SW 1271 (cell line): ENCODE measurements at places on chromosomes 16 and 17.
A peak's percentile ranks its signal among the peaks of the same experiment; 100 is the strongest.

DNA sequence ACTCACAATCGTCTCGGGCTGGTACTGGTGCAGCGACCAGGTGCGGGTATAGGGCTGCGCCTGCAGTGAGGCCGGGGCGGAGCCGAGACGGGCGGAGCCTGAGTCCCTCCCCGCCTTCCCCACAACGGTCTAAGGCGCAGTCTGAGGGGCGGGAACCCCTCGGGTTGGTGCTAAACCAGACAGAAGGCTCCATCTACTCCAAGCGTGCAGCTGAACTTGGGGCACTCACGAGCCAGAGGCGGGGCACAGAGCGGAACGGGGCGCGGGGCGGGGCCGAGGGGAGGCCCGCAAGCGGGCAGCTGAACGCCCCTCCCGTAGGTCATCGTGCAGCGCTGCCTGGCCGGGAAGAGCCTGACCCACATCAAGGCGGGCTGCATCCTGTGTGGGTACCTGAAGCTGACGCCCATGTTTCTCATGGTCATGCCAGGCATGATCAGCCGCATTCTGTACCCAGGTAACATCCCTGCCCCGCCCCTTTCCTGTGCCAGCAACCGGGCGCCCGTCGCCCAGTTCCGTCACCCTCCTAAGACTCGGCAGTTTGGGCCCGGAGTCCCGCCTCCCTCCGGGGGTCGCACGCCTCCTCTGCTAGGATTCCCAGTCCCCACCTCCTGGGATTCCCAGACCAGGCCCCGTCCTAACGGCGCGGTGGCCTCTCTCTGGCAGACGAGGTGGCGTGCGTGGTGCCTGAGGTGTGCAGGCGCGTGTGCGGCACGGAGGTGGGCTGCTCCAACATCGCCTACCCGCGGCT lies 5.0 kb downstream of the SLC5A2 start:
- DNase-seq, result no peak

DNA sequence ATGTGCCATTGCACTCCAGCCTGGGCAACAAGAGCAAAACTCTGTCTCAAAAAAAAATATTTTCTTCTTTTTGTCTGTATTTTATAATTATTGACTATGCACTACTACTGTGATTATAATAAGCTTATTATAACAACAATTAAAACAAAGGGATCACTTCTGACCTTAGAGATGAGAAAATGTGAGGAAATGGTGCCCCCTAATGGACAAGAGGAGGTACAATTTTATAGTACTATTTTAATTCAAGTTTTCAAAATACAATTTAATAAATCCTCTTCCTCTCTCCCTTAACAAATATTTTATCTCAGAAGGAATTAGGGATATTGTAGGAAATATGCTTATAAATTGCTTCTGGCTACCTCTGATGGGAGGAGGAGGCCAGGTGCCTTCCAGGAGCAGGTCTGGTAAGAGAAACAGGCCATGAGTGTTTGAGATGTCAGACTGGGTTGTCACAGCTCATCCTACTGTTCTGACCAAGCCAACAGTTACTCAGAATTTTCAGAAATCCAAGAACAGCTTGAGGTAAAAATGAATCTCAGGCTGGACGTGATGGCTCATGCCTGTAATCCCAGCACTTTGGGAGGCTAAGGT lies 14.0 kb downstream of the VPS53 start:
- DNase-seq, result peak; percentile 51

- DNase-seq, result no peak
Observed at GRCh38 chr16:27436921-27437650, 35.1 kb downstream of the IL21R start.

- no peak for DNase-seq
Observed at GRCh38 chr17:61402978-61403800, 3.5 kb downstream of the TBX2 start.

- no peak for DNase-seq
Observed at GRCh38 chr16:55506083-55506482, 2.8 kb upstream of the LPCAT2 start.

GRCh38 chr17:7557775-7558543 lies 591 bp upstream of the TNFSF13 start:
- no peak for DNase-seq

- no peak for DNase-seq
Observed at GRCh38 chr16:78890373-78890895, 710.1 kb downstream of the MAF start.

DNA sequence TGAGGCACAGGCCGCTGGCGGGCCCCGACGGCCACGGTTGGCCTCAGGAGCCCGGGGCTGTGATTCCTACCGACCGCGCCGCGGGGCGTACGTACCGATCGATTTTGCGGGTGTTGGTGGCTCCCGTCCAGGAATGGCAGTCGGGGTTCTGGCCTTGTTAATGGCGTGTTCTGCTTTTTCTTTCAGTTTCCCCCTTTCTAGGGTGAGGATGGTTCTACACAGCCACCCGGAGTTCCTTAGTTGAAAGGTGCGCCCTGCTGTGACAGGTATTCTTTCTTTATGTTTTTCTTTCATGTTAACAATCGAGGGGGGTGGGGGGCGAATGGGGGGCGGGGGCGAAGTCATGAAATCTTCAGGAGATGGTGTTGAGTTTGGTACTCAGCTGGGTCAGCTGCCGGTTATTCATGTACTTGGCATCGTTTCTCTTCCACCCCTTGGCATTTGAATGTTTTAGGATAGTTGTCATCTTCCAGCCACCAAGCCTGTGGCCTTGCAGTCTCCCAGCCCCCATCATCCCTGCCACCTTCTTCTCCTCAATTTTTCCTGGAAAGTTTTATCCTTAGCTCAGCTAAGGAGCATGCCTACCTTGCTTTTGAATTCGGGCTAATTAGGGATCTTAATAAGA lies 802 bp downstream of the CYLD start:
- no peak for DNase-seq

DNA sequence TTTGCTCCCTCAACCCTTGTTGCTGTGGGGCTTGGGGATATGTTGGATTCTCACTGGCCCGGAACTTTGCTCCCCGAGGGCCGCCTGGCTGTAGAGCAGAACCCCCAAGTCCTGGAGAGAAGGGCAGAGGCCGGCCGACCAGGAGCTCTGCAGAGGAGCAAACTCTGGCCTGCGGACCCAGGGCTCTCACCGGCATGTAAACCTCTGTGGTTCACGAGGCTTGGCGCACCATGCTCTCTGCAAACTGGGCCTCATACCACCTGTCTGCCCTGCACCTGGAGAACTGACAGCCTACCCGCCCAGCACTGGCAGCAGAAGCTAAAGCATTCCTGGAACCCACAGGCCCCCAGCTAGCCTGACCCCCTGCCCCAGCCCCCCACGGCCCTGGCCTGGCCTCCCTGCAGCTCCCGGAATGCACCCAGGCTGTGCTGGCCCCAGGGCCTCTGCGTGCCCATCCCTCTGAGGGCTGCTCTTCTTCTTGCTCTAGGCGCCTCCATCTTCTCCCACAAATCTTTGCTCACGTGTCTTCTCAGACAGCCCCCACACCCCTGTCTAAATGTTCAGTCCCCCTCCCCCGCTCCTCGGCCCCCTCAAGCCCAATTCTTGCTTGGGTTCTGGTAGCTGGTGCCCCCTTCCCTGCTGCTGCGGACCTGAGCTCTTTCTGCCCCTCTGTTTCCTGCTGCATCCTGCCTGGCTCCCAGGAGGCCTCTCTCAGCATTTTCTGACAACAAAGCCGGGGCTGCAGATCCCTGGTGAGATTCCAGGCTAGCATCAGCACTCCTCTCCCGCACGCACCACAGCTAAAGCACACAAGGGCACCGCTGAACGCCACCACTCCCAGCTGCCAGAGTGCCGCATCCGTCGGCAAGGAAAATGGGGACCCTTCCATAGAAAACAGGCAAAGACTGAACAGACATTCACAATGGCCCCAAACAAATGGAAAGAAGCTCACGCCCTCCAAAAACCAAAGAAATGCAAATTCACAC lies 23.3 kb downstream of the ACTG1 start:
- no peak for DNase-seq
